ENCODE measurements at places on chromosomes 7 and 10.
A peak's percentile ranks its signal among the peaks of the same experiment; 100 is the strongest.

DNA sequence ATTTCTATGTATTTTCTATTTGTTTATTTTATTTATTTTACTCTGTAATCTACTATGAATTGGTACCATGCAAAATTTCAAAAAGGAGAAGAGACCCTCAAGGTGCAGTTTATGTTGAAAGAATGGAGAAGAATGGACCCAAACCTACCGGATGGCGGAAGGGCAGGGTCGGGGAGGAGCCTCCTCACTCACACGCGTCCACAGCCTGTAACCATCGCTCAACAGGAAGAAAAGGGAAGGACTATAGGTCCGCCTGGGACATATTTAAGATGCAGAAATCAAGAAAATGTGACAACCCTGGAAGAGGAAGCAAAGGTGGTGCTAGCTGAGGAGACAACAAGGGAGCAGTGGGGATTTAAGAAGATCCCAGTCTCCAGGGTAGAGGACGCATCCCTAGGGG lies 158.4 kb downstream of the COBL start:
- DNase-seq: no peak

DNA sequence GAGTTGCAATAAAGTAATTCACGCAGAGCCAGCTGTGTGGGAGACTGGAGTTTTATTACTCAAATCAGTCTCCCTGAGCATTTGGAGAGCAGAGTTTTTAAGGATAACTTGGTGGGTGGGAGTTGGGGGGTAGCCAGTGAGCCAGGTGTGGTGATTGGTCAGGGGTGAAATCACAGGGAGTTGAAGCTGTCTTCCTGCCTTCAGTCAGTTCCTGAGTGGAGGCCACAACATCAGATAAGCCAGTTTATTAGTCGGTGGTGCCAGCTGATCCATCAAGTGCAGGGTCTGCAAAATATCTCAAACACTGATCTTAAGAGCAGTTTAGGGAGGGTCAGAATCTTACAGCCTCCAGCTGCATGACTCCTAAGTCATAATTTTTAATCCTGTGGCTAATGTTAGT lies 3.3 kb upstream of the CYP51A1 start:
- no peak for DNase-seq

GRCh38 chr10:102230861-102231356 lies 4.8 kb downstream of the ELOVL3 start:
- peak; percentile 56 for DNase-seq

DNA sequence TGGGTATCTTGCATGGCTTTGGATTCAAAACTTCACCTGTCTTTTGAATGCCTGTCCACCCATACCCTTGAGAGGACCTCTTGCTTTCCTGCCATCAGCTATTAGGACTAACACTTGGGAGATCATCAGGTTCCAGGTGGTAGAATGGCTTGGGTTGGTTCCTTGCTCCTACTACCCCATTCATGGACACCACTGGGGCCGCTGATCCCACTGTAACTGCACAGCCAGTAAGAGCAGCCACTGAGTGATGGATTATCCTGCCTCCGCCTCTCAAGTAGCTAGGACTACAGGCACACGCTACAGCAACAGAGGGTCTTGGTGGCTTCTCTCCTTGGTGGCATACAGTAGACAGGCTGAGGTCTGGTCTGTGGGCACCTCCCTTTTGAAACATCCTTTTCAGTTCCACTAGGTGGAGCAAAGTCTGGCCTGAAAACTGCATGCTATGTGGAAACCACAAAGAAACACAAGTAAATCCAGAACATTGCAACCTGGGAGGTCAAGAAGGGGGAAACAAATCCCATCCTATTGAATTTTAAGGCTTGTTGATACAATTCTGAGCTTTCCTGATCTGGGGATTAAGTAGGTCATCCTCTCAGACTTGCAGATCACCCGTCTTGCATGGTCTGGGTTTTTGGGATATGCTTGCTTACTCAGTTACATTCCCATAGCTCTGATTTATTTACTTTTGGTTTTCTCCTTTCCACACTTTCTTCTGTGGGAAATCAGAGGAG lies 9.4 kb downstream of the WBP1L start:
- peak; percentile 39 for DNase-seq

DNA sequence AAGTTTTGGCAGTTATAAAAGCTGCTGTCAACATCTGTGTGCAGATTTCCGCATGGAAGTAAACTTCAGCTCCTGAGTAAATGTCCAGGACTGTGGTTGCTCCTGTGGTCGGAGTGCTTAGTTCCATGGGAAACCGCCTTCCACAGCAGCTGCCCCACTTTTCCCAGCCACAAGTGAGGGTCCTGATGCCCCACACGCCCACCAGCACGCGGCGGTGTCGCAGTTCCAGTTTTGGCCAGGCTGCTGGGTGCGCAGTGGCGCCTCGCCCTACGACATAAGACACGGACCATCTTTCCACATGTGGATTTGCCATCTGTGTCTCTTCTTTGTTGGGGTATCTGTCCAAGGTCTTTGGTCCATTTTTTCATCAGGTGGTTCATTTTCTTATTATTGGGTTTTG lies 167.1 kb downstream of the DIP2C start:
- no peak for DNase-seq

DNA sequence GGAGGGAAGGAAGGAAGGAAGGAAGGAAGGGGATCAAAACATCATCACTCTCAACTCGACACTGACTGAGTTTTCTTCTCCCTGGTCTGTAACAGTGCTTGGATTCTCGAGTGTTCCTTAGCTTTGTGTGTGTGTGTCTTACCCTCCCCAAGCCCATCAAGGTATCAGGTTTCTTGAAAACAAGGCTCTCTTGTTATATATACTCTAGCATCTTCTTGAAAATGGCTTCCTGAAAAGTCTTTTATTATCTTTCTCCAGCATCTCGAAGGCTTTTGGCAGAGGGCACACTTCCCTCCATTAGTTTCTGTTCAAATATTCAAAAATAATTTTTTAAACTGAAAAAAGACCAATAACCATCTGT lies 13.4 kb downstream of the SERPINE1 start:
- DNase-seq: no peak

DNA sequence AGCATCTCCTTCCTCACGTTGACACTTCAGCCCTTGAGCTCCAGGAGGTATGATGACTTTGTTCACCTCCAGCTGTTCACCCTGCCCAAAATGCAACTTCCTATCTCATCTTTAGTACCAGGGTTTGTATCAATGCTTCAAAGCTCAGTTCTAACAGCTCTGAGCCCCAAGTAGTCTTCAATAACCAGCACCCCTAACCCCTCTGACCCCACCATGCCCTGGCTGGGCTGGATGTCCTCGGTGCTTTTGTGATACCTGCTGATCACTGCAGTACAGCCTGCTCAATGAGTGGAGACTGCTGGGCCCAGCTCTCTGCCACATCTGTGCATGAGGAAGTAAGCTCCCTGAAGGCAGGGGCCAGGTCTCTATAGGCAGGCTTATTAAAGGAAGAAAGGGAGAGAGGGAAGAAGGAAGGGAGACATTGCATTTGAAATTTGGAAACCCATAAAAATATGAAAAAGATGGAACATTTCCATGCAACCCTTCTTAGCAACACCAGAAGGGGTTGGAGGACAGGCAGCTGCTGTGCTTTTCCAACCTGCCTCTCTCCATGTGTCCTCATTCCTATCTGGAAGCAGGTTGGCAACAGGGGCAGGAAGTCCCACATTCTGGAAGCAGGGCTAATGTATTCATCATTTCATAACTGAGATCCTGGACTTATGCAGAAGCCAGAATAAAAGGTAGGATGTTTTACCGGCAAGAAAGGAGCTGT lies 756.1 kb downstream of the GRID1 start:
- no peak for DNase-seq

Measured in activated CD4-positive, alpha-beta T cell treated with anti-CD3 and anti-CD28 coated beads, Interleukin-10, Interleukin-2, amounts not matched to agents 100 ng/mL and 50 ng/mL, durations not matched to agents 16 hours and 8 hours (primary cell).